ENCODE measurements at places on chromosomes 6 and 20.

- no peak for DNase-seq
Observed at GRCh38 chr6:129592516-129593232, 117.3 kb downstream of the ARHGAP18 start.

DNA sequence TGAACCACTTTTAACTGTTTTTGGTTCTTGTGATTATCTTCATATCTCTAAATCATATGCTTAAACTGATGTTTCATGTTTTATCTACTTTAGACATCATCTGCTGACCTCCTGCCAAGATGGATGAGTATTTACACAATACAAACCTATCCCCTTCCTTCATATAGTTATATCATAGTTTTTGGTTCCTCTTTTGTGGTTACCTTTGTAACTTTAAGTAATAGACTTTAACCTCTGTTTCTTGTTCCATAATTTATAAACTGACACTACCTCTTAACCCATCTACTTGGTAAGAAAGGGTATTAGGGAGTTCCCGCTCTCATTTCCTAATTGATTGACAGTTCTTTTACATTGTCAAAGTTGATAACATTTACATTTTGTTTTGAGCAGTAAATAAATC, 11.9 kb downstream of the PCMT1 start:
- no peak for DNase-seq

GRCh38 chr6:77021778-77022177, 441.5 kb downstream of the HTR1B start:
- no peak for DNase-seq

GRCh38 chr6:37142050-37142614, 27.8 kb upstream of the PIM1 start:
- DNase-seq, result no peak

DNA sequence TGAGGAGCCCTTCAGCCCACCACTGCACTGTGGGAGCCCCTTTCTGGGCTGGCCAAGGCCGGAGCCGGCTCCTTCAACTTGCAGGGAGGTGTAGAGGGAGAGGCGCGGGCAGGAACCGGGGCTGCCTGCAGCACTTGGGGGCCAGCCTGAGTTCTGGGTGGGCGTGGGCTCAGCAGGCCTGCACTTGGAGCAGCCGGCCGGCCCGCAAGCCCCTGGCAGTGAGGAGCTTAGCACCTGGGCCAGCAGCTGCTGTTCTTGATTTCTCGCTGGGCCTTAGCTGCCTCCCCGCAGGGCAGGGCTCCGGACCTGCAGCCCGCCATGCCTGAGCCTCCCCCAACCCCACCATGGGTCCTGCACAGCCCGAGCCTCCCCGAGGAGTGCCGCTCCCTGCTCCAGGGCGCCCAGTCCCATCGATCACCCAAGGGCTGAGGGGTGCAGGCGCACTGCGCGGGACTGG, 101.7 kb upstream of the ADGRB3 start:
- DNase-seq, result no peak
